ENCODE measurements at places on chromosomes 13 and 19.

- DNase-seq, result no peak
Measured at GRCh38 chr19:13864667-13865570, 12.0 kb upstream of the NANOS3 start.

GRCh38 chr13:61162636-61163035, 253.0 kb downstream of the PCDH20 start:
- no peak for DNase-seq

DNA sequence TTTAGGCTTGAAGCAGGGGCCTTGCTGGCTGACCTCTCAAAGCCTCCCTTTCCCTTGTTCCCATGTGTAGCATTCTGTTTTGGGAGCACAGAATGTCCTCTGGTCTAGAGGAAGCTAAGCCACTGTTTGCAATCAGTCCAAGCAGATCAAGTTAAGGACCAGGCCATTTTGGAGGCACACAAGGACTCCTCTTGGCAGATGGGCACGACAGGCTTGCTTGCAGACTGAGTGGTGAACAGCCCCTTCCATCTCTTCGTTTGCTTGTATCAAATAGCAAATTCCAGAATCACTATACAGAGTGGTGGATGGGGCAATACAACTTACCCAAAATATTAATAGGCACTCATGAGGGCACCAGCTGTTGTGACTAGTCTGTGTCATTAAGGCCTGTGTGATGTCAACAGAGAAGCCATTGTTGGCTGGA, 215.5 kb upstream of the SERP2 start:
- DNase-seq, result no peak

DNA sequence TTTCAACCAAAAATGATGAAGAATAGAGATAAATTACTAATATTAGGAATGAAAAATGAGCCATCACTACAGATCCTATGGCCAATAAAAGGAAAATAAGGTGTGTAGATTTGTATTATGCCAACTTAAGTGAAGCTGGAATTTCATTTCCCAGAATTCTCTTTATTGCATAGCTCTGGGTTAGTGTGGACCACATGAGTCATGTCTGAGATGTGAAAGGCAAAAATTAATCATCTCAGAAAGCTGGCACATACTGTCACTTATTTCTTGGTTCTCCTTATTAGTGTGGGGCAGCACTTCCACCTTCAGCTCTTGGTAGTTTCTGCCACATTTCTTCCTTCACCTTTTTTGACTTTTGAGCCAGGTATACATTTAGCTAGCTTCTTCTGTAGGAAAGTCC, 82.6 kb downstream of the KATNAL1 start:
- no peak for DNase-seq

GRCh38 chr19:55599468-55599841, at the start of gene FIZ1:
TSS of gene FIZ1 (minus strand) at chr19:55599517. CDS start at chr19:55597865, 1,652 bp downstream.
- DNase-seq, result peak; percentile 95

DNA sequence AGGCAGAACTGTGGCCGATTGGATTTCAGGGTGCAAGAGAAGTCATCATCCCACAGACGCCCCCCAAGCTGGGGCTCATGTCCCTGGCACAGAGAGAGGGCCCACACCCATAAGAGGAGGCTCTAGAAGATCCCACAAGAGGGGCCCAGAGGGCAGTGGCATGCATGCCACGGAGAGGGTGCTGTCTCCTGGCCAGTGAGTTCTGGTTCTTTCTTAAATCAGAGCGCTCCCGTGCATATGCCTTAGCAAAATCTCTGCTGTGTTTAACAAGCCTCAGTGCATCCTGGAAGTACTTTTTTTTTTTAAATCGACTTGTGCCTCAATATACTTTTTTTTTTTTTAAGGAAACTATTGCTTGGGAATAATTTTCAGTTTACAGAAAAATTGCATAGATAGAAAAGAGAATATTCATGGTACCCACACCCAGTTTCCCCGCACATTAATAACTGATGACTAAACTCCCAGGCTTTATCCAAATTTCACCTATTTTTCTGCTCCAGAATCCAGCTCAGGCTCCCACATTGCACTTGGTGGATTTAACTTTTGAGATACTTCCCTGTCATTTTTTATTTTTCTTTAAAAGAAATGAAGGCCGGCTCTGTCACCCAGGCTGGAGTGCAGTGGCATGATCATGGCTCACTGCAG, 59.1 kb downstream of the PEX11G start:
- no peak for DNase-seq

GRCh38 chr19:4597975-4598671, 38.6 kb upstream of the SEMA6B start:
- peak; percentile 40 for DNase-seq

- no peak for DNase-seq
Measured at GRCh38 chr13:42957881-42958280, 34.2 kb downstream of the EPSTI1 start.

All from stimulated activated CD4-positive, alpha-beta T cell treated with anti-CD3 and anti-CD28 coated beads, Interleukin-12 subunit alpha, Interleukin-12 subunit beta, amount 100 ng/mL, for 4 hours (primary cell).